Stimulated activated CD4-positive, alpha-beta T cell treated with anti-CD3 and anti-CD28 coated beads, Interleukin-15, amount 100 ng/mL, for 1 hour (primary cell): ENCODE measurements at places on chromosomes 6 and 20.

DNA sequence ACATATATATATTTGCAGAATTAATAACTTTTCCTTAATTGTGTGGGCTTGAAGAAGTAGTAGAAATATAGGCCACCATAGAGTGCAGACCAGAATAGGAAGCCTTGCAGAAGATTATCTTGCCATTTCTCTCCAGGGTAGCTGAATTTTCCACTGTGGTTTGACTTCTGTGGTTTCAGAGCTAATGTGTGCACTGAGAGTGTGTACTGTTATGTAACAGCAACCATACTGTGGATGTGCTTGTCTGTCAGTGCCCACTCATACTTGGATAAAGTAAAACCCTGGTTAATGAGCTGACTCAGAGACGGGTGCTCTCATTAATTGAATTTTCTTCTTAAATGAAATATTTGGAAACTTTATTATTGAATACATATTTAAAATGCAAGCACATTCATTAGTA, 57.2 kb downstream of the CEP43 start:
- no peak for DNase-seq

DNA sequence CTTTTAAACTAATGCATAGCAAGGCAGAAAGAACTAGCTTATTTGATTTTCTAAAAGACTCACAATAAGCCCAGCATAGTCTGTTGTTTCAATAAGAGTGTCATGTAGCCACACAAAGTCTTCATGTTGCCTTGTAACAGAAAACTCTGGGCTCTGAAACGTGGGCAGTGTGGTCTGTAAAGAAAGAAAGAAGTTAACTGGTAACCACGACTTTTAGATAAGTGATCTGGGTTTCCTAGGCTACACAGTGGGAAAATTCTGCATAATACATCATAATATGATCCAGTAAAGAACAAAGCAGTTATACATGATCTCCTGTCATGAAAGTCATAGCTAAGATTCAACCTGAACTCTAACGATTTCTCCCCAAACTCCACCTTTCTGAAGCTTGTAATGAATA, 13.3 kb downstream of the SNX5 start:
- DNase-seq: no peak

DNA sequence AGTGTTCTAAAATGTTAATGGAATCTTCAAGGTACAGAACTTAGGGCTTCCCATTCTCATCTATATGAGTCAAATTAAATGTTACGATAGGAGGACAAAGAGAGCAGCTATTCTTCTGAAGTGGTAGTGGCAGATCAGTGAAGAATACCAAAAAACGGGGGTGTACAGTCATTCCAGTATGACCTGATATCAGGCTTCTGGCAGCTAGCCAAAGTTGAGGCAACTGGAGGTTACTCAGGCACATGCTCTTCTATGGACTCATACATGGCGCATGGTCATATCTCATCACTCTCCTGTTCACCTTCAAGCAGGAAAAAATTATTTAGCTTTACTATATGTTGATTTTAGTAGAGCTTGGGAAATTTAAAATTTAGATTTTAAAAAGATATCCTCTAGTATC, 1608.8 kb downstream of the GRIK2 start:
- DNase-seq: no peak

DNA sequence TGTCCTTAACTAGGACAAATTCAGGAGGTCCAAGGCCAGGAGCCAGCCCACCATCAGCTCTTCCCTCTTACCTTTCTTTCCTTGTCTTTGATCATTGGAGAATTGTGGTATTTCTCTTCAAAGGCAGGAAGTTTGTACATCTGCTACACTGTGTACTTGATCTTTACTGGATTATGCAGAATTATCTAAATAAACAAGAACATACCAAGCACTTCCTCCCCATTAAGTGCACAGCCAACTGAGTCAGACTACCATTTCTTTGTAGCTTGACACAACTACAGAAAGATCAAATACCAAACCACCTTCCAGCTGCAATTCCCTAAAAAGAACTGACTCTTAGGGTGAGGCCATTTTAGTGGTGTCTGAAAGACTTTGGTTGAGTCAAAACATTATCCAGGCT, 195.1 kb downstream of the HDGFL1 start:
- DNase-seq: no peak

DNA sequence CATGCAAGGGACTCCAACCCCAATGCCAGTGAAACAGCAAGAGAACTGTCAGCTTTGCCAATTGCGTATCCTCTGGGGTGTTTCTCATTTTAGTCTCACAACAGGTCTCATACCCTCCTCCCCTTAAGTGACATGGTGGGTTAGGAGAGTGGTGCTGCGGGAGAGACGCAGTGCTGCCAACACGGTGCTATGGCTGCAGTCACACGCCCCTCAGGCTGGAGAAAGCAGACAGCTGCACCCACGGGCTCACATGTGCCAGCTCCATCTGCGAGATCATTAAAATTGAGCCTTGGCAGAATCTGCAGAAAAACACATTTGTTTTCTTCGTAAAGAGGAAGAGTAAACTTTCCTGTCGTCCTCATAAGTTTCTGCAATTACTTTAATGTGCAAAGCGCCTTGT, 114.7 kb downstream of the ANKRD60 start:
- no peak for DNase-seq
